ENCODE measurements at places on chromosomes 2 and 18.

DNA sequence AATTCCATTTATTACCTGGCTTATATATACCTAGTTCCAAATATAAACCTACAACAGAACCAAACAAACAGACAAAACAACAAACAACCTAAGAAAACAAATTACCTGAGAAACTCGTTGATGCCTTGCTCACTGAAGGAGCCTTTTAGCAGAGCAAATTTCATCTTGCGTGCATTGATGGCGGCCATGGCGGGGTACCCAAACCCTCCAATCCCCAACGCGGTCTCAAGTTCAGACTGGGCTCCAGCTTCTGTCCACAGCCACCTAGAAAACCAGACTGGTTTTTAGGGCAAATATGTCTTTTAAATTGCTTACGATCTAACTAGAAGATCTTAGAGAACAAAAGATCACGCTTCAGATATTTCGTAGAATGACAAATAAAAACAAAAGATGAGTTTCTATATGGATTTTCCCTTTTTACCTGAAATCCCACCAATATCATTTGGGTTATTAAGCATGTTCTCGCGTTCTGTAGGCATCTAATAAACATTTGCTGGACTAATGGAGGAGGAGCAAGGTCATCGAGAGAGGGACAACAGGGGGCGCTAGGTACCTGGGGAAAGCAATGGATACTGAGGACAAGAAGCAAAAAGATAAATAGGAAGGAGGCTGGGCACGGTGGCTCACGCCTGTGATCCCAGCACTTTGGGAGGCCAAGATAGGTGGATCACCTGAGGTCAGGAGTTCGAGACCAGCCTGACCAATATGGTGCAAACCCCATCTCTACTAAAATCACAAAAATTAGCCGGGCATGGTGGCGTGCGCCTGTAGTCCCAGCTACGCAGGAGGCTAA, 25.2 kb downstream of the PDIA6 start:
- no peak for DNase-seq

DNA sequence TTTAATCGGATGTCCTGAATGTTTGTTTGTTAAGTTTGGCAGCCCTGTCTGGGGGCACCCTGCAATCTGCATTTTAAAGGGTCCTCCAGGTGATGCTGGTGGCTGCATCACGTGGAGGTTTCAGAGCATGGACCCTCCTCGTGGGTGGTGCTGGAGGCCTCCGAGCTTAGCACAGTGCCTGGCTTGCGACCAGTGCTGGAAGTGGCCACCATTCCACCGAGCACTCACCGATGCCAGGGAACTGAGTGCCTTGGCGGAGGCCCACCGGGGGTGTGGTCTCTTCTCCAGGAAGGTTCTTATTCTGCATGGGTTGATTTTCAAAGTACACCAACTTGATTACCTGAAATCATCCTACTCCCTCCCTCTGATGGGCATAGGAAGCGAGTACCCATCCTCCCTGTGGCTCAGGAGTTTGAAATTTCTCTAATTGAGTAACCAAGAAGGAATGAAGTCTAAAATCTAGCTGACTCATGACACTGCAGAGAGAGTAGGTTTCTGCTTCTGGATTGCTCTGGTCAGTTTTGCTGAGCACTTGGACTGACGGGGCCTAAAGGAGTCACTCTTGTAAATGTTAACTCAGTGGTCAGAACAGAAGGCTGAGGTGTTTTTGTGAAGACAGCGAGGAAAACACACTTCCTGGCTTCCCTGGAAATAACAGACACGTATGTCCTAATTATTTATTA, 58.1 kb upstream of the SLC66A3 start:
- no peak for DNase-seq

- DNase-seq: no peak
Observed at GRCh38 chr2:240168546-240169361, 28.3 kb upstream of the OTOS start.

DNA sequence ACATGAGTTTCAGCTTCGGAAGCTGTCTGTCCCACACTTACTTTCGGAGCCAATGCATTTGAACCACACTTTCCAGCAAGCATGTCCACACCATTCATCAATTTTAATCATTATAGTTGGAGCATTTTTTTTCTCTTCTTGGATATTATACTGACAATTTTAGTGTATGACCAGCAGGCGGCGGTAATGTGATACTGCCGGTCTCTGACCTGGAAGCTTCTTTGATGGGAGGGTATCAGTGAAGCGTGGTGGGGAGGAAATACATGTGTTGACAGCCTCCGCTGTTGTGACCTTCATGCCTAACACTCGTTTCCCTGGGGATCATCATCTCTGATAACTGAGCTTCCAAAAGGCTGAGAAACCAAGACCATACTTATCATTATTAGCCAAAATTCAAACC, 231.7 kb downstream of the GBX2 start:
- no peak for DNase-seq

DNA sequence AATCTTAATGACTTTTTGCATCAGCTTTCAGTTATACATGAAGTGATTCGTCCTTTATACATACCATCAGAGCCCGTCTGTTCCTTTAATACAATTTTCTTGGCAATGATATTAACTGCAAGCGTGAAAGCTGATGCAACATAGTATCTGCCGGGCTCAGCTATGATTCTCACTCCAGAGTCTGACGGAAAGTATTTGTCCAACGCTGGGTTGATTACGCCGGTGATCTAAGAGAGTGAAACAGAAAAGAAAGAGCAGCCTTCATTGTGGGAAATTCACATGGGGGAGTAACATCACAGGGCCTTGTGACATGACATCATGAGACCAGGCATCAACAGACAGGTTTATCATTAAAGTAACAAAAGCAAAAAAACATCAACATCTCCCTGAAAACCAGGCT, 6.2 kb downstream of the ODC1 start:
- DNase-seq: no peak

- no peak for DNase-seq
Observed at GRCh38 chr18:79071503-79072210, 2.5 kb downstream of the ATP9B start.

- DNase-seq: no peak
Observed at GRCh38 chr2:106143495-106144215, 50.4 kb downstream of the UXS1 start.

DNA sequence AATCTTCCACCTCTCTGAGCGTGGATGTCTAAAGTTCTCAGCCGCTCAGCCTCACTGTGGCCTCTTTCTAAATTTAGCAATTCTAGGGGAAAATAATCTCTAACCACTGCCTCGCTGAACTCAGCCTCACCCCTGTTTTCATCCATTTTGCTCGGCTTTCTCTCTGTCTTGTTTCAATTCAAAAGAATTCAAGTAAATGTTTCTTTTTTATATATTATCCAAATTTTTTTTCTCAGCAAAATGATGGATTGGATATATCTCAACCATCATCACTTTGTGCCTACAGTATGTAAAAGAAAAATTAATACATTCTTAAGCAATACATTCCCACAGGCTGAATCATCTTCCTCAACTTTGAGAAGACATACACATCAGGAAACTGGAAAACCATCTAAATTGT, 24.0 kb upstream of the GALNT5 start:
- DNase-seq: no peak

- no peak for DNase-seq
Observed at GRCh38 chr2:56177420-56178220, 6.2 kb upstream of the CCDC85A start.

GRCh38 chr2:197386242-197386641, 48.6 kb downstream of the SF3B1 start:
- DNase-seq: no peak

GRCh38 chr2:45612285-45612684, 1.2 kb upstream of the SRBD1 start:
- DNase-seq: no peak

DNA sequence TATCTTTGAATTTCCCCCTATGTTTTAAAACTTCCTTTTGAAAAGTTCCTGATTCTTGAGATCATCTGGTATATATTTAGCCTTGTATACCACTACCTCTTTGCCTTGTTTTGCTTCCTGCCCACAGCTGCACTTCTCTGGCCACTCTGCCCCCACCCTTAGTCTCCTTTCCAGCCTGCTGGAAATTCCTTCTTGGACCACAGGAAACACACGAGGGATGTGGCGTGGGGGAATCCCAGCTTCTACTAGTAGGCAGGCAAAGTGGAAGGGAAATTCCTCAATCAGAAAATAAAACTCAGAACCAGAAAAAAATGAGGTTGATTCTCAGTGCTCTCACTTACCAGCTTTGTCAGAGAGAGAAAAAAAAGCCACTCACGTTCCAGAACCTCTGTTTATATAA, 13.4 kb downstream of the IL18RAP start:
- no peak for DNase-seq

- DNase-seq: no peak
Observed at GRCh38 chr18:34548120-34548972, 161.8 kb upstream of the DTNA start.

DNA sequence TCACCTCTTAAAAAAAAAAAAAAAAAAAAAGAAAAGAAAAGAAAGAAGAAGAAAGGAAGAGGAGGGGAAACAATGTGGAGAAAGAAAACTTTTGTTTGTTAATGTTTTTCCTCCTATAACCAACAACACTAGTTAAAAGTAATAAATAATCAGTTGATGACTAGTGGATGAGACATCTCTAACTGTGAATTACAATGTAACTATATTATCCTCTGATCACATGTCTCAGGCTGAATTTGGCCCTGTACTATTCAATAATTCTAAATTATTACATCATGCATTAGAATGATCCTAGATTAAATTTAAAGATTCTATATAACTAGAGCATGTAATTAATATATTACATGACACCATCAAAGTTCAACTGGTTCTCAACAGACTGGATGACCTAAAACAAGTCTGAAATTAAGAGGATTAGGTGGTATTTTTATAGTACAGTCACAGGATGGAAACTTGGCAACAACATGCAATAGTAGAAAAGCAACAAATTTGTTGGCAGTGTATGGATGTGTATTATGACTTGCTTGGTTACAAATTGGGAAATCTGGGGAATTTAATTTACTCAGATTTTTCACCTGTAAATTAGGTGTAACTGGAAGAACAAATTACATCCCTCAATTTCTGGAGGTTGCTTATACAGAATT, 269.3 kb upstream of the SETBP1 start:
- DNase-seq: no peak

- no peak for DNase-seq
Observed at GRCh38 chr18:72197591-72197990, 346.6 kb downstream of the CBLN2 start.

DNA sequence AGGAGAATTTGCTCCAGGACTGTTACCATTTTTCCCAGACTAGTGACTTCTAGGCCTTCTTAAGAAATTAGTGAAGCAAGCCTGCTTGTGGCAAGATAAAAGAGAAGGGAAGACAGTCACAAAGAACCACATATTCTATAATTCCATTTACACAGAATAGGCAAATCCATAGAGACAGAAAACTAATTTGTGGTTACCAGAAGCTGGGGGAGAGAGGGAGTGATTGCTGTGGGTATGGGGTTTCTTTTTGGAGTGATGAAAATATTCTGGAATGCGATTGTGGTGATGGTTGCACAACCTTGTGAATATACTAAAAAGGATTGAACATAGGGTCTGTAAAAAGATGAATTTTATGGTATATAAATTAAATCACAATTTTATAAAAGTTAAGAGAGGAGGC, 37.5 kb upstream of the SIX2 start:
- DNase-seq: no peak

- DNase-seq: no peak
Observed at GRCh38 chr2:164252568-164253287, 368.6 kb downstream of the GRB14 start.

DNA sequence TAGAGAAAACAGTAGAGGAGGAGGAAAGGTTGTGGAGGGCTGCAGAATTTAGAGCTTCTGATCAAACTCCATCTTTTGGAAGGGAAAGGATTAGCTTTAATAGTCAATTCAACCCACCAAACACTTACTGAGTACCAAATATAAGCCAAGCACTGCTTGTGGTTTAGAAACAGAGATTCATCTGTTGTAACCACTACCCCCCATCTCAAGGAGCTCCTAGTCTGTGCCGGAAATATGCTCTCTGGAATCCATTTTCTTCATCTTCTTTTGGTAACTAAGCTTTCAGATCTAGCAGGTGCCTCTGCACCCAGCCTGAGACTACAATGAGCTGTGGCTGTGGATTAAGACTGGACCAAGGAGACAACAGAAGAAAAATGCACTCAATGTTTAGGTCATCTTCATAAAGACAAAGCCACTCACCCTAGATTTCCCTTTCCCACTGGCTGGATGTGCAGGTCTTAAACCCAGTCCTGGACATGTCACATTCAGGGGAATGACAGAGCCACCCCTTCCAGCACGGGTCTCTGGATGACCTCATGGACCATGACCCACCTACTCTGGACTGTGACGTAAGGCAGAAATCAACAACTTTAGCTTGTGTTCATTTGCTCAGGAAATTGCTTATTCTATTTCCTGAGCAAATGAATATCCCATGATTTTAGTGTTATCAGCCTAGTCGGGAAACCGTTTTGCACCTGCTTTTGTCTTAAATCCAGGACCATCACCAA, 52.9 kb downstream of the EPB41L3 start:
- DNase-seq: no peak

DNA sequence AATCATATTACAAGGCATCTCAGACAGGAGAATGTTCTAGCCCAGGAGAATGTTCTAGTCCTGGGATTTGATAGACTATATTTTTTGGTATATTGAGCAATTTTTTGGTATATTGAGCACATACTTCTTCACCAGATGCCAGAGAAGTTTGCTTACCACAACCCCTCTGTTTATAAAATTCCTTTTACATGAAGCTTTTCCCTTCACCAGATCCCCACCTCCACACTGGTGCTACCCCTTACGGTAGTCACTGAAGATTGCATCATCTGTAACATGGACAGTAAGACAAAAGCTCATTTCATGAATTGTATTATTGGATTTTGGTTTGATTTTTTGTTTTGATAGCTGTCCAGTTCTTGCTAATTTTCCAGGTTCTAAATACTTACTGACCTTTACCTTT, 7.2 kb upstream of the HNMT start:
- no peak for DNase-seq

DNA sequence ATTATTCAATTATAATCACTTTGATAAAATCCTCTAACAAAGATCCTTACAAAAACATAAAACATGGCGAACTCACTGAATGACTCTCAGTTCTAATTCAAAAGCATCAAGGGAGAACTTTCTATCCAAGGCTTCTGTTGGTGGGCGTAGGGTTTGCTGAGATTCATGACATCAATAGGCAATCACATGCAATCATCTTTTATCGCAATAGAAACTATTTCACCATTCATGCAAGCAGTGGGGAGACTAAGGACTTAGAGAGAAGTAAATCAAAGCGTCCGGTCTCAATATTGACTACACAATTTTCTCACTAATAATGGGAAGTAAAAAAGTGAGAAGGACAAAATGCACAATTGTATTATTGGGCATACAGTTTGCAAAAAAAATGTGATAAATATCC, 168.7 kb downstream of the SCG2 start:
- no peak for DNase-seq

- DNase-seq: no peak
Observed at GRCh38 chr2:241308267-241308666, 7.2 kb downstream of the HDLBP start.

DNA sequence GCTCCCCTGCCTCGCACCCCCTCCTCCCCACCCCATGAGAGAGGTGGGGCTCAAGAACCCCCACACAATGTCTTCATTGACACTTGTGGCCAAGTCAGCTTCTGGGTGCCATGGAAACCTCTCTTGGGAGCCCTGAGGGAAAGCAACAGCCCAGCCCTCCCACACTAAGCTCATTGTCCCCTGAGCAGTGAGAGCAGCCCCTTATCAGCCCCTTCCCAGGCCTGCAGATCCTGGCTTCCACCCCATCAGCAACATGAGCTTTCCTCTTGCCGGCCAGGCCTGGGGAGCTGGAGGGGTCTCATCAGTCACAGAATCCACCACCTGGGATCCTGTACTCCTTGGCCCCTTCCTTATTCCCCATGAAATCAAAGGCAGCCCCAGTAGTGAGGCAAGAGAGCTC, 107.8 kb upstream of the ST3GAL5 start:
- no peak for DNase-seq

All from stimulated activated CD4-positive, alpha-beta T cell treated with anti-CD3 and anti-CD28 coated beads, Interleukin-15, amount 100 ng/mL, for 1 hour (primary cell).